Motor neuron (in vitro differentiated cells): ENCODE measurements at places on chromosomes 11 and 22. TPM values are rescaled to one million over a fixed set of nuclear protein-coding genes. Genes with fewer than 3 reads are reported as not detected.

DNA sequence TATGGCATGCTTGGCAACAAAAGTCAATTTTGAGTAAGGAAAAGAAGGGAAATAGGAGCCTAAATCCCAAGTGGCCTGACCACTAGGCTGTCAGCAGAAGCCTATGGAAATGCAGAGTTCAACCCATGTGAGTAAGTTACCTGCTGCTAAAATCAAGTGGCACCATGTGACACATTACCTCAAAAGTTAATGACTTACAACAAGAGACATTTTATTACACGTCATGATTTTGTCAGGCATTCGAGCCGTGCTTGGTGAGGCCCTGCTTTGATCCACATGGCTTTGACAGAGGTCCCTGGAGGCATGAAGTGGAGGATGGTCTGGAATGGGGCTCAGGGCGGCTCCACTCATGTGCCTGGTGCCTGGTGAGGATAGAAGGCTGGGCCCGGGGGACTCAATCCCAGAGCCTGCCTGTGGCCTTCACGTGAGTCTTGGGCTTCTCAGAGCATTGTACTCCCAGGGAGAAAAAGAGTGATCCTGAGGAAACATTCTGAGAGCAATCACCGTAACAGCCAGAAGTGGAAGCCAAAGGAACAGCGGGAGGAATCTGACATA, 339.1 kb upstream of the B3GAT1 start:
- no peak for ATAC-seq

DNA sequence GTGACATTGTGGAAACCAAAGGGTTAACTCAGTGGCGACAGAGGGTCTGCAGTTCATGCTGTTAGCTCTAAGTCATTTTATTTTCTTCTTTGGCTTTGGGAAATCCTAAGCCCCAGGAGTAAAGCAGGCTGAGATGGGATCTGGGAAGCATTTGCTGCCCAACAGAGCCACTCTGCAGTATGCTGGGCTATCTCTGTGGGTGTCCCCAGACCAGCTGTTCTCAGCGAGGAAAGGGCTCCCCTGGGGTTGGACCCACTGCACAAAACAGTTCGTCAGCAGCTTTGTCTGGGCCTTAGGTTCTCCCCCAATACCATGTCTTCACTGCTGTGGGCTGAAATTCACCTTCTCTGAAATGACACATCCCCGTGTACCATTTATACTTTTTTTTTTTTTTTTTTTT, 34.0 kb downstream of the KREMEN1 start:
- no peak for ATAC-seq

GRCh38 chr22:40323681-40324171, 22.6 kb upstream of the ADSL start:
- ATAC-seq = peak; percentile 93

DNA sequence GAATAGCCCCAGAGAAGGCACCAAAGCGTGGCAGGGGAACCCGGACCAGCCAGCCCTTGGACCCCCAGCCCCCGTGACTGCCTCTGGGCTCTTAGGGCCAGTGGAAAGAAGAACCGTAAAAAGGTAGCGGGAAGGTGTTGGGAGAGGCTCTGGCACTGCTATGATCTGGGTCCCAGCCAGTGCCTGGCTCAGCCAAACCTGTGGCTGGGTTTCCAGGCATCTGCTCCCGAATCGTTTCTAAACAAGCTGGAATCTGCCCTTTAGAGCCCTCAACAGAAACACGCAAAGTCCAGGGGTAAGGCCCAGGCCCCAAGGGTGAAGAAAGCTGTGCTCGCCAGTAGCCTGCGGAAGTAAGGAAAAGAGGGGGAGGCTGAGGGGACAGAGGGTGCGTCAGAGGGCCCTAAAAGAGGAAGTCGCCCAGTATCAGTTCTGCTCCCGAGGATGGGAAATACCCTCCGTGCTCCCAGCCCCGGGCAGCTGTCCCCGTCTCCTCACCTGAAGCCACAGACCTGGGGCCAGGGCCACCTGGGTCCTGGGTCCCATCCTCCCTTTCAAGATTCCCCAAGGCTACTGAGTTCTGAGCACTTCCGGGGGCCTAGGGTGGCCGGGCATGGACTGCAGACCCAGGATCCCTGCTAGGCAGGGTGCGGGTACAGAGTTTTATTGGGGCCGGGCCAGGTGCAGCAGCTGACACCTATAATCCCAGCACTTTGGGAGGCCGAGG, 24.7 kb downstream of the IL10RA start:
- ATAC-seq = no peak

GRCh38 chr11:117199053-117199915, at the start of gene TAGLN:
Gene TAGLN (plus strand): TSS chr11:117199370. CDS start chr11:117203014, 3,644 bp downstream.
- peak; percentile 75 for ATAC-seq

DNA sequence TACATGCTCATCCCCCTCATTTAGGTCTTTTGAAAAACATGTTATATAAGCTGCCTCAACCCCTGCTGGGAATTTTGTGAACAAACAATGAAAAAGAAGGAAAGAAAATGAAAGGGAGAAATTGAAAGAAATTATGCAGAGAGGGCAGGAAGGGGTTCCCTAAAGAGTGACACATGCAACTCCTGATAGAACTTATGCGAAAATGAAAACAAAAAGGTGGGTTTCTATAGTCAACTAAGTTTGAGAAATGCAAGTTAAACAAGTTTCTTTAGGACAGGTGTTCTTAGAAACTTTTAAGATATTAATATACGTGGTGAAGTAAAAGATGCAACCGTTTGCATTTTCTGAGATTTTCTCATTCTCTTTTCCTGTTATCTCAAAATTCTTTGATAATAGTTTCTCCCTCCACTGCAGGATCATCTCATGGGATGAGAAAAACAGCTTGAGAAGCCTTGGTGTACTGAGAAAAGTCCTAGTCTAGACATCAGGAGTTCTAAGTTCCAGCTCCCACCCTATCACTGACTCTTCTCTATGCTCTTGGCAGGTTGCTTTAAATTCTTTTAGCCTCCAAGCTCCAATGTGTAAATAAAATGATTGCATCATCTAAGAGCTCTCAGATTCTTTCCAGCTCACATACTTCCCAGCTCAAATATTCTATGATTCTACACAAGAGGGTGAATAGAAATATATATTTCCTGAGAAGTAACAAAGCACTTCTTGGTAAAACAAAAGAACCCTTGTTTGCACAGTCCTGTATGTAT, 109.2 kb downstream of the FAM76B start:
- peak; percentile 81 for ATAC-seq

DNA sequence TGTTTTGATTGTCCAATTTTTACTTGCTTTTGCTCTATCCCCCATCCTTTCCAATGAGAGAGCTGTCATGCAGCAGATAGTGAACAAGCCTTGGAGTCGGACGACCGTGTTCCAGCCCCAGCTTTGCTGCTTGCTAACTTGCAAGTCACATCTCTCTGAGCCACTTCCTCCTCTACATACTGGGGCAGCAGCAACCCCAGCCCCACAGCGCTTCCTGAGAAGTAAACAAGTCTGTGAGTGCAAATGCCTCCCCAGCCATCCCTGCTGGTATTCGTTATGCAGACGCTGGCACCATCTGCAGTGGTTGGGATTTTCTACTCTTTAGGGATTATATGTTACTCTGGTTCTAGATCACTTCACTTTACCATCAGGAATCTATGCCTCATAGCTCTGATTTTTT, 35.0 kb downstream of the TPBGL start:
- ATAC-seq = no peak

- ATAC-seq = no peak
Observed at GRCh38 chr11:118126082-118126838, 26.4 kb downstream of the SCN4B start.

GRCh38 chr11:130979386-130979972, 63.2 kb upstream of the SNX19 start:
- ATAC-seq = no peak

DNA sequence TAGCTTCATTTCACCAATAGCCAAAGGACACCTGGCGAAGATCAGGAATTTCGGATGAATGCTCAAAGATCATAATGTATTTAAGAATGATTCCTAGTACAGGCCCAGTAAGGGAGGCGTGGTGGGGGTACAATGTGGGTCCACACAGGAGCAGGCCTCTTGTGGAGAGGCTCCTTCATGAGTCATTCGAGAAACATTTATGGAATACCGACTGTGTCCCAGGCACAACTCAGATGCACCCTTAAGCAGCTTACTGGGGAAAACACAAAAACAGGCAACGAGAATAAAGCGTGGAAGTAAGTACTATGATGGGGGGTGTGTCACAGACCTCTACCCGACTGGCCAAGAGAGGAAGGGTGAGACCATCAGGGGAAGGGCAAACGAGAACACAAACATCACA, 44.5 kb downstream of the SMCO4 start:
- no peak for ATAC-seq

DNA sequence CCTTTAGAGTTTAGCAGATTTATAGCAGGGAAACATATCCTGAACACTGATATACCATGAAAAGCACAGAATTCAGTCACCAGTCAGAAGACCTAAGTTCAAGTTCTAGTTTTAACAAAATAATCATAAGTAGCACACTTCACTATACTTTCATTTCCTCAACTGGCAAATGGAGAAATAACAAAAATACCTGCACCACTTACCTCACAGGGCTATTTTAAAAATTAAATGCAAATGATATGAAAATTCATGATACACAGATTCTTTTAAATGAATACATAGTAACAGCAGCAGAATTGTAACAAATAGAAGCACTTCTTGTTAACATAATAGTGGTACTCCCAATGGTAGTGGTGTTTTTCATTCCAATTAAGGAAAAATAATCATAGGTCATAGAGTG, 139.0 kb downstream of the FCHSD2 start:
- no peak for ATAC-seq

DNA sequence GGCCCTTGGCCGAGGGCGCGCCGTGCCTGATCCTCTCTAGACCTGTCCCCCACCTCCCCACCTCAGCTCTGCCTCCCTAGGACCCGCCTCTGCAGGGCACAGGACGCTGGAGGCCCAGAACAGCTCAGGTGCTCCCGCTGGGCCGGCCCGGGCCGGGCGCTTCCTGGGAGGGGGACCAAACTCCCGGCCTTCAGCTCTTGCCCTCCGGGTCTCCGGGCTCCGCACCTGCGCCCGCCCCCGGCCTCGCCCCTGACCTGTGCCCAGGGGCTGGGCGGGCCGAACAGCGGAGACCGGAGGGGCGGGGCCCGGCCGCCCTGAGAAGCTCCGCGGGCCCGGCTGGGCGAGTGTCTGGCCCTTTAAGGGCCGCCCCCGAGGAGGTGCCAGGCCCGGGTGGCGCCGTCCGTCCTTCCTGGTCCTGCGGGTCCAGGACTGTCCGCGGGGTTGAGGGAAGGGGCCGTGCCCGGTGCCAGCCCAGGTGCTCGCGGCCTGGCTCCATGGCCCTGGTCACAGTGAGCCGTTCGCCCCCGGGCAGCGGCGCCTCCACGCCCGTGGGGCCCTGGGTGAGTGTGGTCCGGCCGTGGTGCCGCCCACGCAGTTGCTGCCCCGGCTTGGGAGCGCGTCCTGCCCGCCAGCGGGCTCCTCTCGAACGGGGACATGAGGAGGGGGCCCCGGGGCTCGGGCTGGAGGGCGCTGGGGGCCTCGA, at the start of gene SSH3:
Gene SSH3 (plus strand): TSS at position 399 of the 703 bp plus-strand sequence. CDS start 96 bp downstream, at position 495.
- peak; percentile 85 for ATAC-seq

- no peak for ATAC-seq
Observed at GRCh38 chr22:43521716-43522115, 109.9 kb downstream of the MPPED1 start.

DNA sequence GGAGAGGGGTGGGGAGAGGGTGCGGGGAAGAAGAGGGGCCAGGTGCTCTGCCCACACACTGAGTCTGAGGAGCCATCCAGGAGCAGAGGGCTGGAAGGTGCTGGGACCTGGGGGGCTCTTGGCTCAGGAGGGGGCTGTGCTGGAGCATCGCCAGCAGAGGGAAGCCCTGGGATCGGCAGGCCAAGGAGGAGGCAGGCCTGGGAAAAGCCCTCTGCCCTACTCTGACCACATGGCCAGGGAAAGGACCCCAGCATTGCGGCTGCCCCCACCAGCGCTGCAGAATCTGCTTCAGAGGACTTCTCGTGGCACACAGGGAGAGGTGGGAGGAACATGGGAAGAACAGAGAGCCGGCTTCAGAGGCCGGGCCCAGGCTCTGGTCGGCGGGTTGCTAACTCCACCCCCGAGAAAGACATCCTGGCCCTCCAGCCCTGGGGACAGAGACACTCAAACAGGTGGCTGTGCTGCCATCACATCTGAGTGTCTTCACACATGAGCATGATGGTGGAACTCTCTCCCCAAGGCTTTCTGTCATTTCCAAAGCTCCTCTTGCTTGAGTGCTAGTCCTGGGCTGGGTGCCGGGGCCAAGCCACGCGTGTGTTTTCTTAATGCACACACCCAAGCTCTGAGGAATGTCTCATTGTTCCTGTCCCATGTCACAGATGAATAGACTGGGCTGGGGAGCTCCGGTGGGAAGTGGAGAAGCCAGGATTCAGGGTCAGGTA, 1378.0 kb downstream of the BRD1 start:
- no peak for ATAC-seq

- ATAC-seq = peak; percentile 85
Observed at GRCh38 chr11:45056529-45056928, 89.9 kb upstream of the PRDM11 start.

- ATAC-seq = no peak
Observed at GRCh38 chr11:6022956-6023355, 7.6 kb downstream of the OR56A1 start.

DNA sequence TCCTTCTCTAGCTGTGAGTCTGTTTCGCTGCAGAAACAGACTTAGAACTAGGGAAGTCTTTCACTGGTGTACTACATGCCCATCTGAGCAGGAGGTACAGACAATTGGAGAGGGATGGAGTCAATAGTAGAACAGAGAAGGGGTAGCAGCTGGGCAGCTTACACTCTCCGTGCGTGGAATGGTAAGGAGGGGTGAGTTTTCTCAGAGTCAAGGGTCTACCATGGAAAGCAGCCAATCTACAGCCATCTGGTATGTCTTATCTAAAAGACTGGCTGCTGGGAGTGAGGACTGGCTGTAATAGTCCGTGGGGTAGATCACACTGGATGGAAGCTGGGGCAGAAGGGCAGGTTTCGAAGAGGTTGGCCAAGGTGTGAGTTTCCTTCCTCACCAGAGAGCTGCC, 137.3 kb upstream of the TENM4 start:
- ATAC-seq = no peak

Gene SEPTIN3
- 108 and 113 TPM in 2 replicates for total RNA-seq

Gene AASDHPPT
- total RNA-seq = 74.8 and 76.6 TPM in 2 replicates

Gene SLC5A1
- total RNA-seq = under 0.01 and 0.06 TPM in 2 replicates

Gene SCT
- not detected in 2 replicates for total RNA-seq

Gene OR8D4
- total RNA-seq = 0.14 TPM in 1 of 2 replicates, not detected in the other

Gene OR8G1
- total RNA-seq = not detected in 2 replicates

Gene HPX
- 2.4 and 2.5 TPM in 2 replicates for total RNA-seq

Gene TBX1
- 0.21 and 0.23 TPM in 2 replicates for total RNA-seq

Gene RANGAP1
- 32.4 and 33.5 TPM in 2 replicates for total RNA-seq

Gene GRAP2
- total RNA-seq = 0.30 TPM in 1 of 2 replicates, not detected in the other

Gene OR8D1
- total RNA-seq = 0.13 TPM in 1 of 2 replicates, not detected in the other

Gene DBX1
- total RNA-seq = 0.39 TPM in 1 of 2 replicates, not detected in the other

Gene SLC15A3
- total RNA-seq = 4.4 and 5.8 TPM in 2 replicates

Gene CNGA4
- 1.1 TPM in 1 of 2 replicates, not detected in the other for total RNA-seq

Gene ARHGAP42
- total RNA-seq = 4.4 and 5.6 TPM in 2 replicates
